Esophagus muscularis mucosa (tissue), 4 donors: ENCODE measurements at places on chromosomes 13 and 19.

DNA sequence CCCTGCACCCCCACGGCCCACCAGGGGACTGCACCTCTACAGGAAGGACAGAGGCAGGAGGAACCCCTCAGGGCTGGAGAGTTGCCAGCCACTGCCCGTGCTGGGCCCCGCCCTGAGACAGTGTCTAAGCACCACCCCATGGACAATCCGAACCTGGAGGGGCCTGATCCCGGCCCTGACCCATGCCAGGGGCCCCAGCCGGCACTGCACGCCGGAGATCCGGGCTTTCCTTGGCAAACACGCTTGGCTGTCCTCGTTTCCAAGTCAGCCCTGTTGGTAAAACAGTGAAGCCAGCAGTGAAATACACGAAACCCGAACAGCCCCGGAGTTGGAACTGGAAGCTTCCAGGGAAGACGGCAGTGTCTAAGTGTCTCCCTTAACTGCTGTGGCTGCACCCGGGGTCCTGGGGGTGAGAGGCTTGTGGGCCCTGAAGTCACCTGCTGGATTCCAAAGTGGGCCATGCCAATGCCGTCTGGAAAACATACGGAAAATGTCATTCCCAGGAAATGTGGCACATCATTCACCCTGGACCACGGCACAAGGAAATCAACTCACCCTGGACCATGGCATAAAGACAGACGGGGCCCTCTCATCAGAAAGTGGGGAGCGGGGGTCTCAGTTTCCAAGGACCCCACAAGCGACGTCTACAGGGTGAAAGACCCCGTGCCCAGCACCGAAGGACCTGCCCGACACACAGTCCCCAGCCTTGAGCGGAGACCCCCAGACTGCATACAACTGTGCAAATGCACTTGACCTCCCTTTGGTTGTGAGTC lies 30.9 kb downstream of the RASA3 start:
- no peaks in the 10 kb centered on the region for H3K27me3 ChIP-seq
- peaks cover 26% of the 10 kb centered on the region for H3K4me1 ChIP-seq
- peak overlapping the region; percentile 77 for H3K27ac ChIP-seq

DNA sequence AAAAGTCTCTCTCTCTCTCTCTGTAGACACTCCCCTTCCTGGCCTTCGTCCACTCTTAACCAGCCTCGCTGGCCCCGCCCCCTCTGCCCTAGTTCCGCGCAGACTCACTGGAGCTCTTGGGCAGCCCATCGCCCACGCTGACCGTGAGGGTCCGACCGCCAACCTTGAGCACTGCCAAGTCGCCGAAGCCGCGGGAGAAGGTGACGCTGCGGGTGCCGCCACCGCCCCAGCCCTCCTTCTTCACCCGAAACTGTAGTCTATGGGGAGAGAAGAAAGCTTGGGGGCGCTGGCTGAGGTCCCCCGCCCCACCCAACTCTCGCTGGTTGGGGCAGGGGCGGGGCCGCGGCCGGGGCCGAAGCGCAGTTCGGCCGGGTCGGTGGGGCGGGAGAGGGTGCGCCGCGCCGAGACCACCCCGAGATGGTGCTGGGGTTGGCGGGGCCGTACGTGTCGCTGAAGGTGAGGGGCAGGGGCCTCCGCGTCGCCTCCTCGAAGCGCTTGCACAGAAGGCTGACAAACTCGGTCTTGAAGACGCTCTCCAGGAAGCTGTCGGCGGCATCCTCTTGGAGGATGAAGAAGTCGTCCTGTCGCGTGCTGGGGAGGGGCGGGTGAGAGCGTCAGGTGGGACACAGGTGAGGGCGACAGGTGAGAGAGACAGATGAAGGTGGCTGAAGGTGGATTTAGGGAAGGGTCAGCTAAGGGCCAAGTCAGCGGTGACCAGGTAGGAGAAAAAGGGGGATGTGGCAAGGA lies 12.6 kb upstream of the ZNF414 start:
- no peaks in the 10 kb centered on the region for H3K36me3 ChIP-seq
- DNase-seq, result peak; percentile 94
- H3K4me1 ChIP-seq, result peaks cover 4% of the 10 kb centered on the region
- H3K27ac ChIP-seq, result peak overlapping the region; percentile 90
- peak overlapping the region; percentile 63 for H3K4me3 ChIP-seq

DNA sequence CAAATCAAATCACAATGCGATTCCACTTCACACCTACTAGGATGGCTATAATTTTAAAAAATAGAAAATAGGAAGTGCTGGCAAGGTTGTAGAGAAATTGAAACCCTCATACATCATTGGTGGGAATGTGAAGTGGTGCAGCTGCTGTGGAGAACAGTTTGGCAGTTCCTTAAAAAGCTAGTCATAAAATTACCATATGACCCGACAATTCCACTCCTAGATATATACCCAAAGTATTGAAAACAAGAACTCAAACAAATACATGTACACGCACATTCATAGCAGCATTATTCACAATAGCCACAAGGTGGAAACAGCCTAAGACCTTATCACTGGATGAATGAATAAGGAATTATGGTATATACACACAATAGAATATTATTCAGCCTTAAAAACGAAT lies 12.0 kb downstream of the HMGB1 start:
- H3K36me3 ChIP-seq, result peaks cover 4% of the 10 kb centered on the region
- DNase-seq, result no peak
- no peaks in the 10 kb centered on the region for H3K27me3 ChIP-seq
- H3K4me1 ChIP-seq, result no peaks in the 10 kb centered on the region
- H3K4me3 ChIP-seq, result no peak overlapping the region

GRCh38 chr19:16446108-16446723 lies 25.6 kb downstream of the EPS15L1 start:
- no peak for DNase-seq
- H3K4me1 ChIP-seq, result peaks cover 51% of the 10 kb centered on the region
- no peak overlapping the region for H3K4me3 ChIP-seq
- H3K27ac ChIP-seq, result peak overlapping the region; percentile 10
- no peaks in the 10 kb centered on the region for H3K27me3 ChIP-seq
- H3K36me3 ChIP-seq, result peaks cover 6% of the 10 kb centered on the region

DNA sequence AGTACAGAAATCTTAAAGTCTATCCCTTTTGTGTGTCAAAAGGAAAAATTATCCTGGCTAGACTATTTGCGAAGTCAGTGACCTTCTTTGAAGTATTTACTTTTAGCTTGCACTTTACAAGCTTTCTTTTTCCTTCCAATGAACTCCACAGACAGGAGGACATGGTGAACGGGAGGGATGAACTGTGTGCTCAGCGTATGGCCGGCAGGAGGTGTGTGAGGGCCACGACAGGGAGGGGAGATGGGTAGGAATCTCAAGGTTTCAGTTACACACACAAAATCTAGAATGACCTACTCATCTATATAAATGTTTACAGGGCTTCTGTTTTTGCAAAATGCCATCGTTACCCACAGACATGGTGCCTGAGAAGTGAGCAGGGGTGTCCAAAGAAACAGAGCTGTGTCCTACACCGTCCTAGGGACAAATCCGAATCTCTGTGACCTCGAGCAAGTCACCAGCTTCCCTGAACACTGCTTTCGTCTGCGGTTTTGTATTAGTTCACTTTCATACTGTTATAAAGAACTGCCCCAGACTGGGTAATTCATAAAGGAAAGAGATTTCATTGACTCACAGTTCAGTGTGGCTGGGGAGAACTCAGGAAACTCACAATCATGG lies 537.2 kb downstream of the LIG4 start:
- H3K4me1 ChIP-seq, result no peaks in the 10 kb centered on the region
- no peak overlapping the region for H3K27ac ChIP-seq
- H3K4me3 ChIP-seq, result no peak overlapping the region
- no peak for DNase-seq
- no peaks in the 10 kb centered on the region for H3K27me3 ChIP-seq

DNA sequence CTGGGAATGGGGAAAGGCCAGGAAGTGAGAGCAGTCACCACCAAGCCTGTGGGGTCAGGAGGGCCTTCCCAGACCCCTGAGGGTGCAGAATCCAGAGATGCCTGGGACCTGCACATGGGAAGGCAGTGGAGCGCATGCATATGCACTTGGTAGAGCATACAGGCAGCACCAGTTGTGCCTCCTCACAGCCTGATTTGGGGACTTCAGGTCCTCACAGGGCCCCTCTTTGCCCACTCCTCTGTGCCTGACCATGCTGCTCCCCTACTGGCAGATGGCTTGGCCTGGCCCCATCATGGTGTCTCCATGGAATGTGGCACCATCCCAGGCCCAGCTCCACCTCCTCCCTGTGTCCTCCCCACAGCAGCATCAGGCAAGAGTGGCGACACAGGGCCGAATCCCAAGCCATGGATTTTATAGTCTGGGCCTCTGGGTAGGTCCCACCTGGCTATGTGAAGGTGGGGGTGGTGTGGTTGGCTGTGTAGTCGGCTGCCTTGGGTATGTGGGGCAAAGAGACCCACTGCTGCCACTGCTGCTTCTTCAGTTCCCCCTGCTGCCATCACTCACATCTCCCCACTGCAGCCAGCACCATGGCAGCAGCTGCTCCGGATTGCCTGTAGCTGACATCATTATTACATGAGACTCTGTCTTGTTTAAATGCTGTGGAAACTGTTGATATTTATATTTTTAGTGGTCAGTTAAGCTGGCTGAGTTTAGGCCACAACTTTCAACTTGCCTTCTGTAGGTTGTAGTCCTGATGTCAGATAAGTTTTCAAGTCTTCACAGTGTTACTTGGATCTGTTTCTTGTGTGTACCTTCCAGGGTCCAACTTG lies 247.0 kb downstream of the GPC6 start:
- no peaks in the 10 kb centered on the region for H3K4me1 ChIP-seq
- H3K36me3 ChIP-seq, result no peaks in the 10 kb centered on the region
- DNase-seq, result no peak
- no peak overlapping the region for H3K27ac ChIP-seq

GRCh38 chr13:69425235-69425634 lies 682.4 kb upstream of the ATXN8OS start:
- no peak overlapping the region for H3K27ac ChIP-seq
- no peak overlapping the region for H3K4me3 ChIP-seq
- H3K4me1 ChIP-seq, result no peaks in the 10 kb centered on the region
- no peaks in the 10 kb centered on the region for H3K27me3 ChIP-seq
- no peak for DNase-seq

DNA sequence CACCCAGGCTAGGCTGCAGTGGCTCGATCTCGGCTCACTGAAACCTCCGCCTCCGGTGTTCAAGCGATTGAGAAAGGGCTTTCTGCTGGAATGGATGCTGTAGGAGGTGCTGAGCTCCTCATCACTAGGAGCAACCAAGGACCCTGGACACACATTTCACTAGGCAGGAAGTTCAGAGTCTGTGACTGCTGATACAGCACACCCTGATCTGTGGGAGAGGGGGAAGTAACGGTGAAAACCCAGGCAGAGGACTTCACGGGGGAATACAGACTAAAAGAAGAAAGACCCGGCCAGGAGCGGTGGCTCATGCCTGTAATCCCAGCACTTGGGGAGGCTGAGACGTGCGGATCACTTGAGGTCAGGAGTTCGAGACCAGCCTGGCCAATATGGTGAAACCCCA lies 11.9 kb upstream of the NOTCH3 start:
- no peaks in the 10 kb centered on the region for H3K4me1 ChIP-seq
- H3K27ac ChIP-seq, result no peak overlapping the region
- H3K27me3 ChIP-seq, result no peaks in the 10 kb centered on the region
- DNase-seq, result no peak
- H3K4me3 ChIP-seq, result no peak overlapping the region

- peaks cover 37% of the 10 kb centered on the region for H3K4me1 ChIP-seq
- H3K36me3 ChIP-seq, result peaks cover 7% of the 10 kb centered on the region
- H3K4me3 ChIP-seq, result peak overlapping the region; percentile 92
- DNase-seq, result no peak
- peak overlapping the region; percentile 73 for H3K27ac ChIP-seq
Measured at GRCh38 chr19:19064098-19064722, 416 bp downstream of the SLC25A42 start.

DNA sequence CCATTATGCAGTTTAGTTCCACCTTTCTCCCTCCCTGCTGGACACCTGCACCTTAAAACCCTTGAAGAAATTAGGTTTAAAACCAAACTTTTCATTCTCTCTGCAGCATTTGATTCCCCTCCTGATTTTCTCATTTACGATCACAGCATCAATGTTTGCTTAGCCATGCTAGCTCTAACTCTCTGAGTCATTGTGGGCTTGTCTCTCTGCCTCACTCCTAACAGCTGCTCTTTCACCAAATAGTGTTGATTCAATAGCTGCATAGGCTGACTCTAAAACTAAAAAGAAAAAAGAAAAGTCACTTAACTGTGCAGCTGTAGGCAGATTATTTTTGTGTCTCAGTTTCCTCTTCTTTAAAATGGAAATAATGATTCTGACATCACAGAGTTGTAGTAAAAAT lies 1124.9 kb downstream of the DIAPH3 start:
- DNase-seq, result no peak
- no peak overlapping the region for H3K4me3 ChIP-seq
- no peak overlapping the region for H3K27ac ChIP-seq
- H3K36me3 ChIP-seq, result no peaks in the 10 kb centered on the region

DNA sequence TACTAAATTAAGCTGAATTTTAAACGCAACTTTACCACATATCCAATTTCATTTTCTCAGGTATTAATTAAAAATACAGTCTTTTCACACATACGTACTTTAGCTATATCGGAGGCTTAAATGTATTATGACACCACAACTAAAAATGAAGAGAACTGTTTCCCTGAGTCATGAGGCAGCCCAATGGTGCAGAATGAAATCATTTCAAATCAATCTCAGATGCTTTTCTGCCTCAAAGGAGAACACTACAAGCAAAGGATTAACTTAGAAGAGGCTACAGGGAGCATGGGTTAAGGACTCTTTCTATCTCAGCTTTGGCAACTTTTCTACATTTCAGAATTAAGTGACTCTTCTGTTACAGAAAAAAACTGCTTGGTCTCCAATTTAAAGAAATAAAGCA lies 516.3 kb upstream of the HTR2A start:
- no peak overlapping the region for H3K27ac ChIP-seq
- H3K36me3 ChIP-seq, result no peaks in the 10 kb centered on the region
- no peak overlapping the region for H3K4me3 ChIP-seq
- DNase-seq, result no peak

- no peak overlapping the region for H3K4me3 ChIP-seq
- H3K27ac ChIP-seq, result no peak overlapping the region
- no peaks in the 10 kb centered on the region for H3K27me3 ChIP-seq
- peak; percentile 66 for DNase-seq
- no peaks in the 10 kb centered on the region for H3K4me1 ChIP-seq
Measured at GRCh38 chr13:25682276-25682675, 310.5 kb downstream of the ATP8A2 start.

GRCh38 chr13:73358606-73359095 lies 299.8 kb downstream of the KLF5 start:
- DNase-seq, result no peak
- no peaks in the 10 kb centered on the region for H3K27me3 ChIP-seq
- no peaks in the 10 kb centered on the region for H3K36me3 ChIP-seq
- H3K27ac ChIP-seq, result no peak overlapping the region

DNA sequence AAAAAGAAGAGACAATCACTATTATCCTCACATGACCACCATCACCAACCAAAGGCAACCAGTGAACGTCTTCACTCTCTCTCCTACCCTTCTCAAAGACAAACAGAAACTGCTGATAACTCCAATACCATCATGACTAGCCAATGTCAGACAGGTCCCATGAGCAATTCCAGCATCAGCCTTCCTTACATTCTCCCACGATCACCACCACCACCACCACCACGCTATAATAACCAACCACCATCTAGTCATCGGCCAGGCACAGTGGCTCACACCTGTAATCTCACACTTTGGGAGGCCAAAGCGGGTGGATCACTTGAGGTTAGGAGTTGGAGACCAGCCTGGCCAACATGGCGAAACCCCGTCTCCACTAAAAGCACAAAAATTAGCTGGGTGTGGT lies 3.9 kb downstream of the MYO1F start:
- no peak overlapping the region for H3K27ac ChIP-seq
- no peak for DNase-seq
- no peak overlapping the region for H3K4me3 ChIP-seq
- H3K27me3 ChIP-seq, result no peaks in the 10 kb centered on the region
